ENCODE measurements at places on chromosomes 7 and 10. TPM values are rescaled to one million over a fixed set of nuclear protein-coding genes. Genes with fewer than 3 reads are reported as not detected.

The CALML3 gene
- total RNA-seq = not detected

GRCh38 chr7:74023092-74023536, 4.9 kb upstream of the ELN start:
- no peaks in the 10 kb centered on the region for H3K36me3 ChIP-seq
- no peak for DNase-seq
- no peak overlapping the region for H3K4me3 ChIP-seq
- H3K27me3 ChIP-seq = peaks cover 32% of the 10 kb centered on the region
- H3K4me1 ChIP-seq = peaks cover 3% of the 10 kb centered on the region
- no peak overlapping the region for H3K27ac ChIP-seq

- peaks cover 7% of the 10 kb centered on the region for H3K36me3 ChIP-seq
- peaks cover 9% of the 10 kb centered on the region for H3K4me1 ChIP-seq
- peaks cover 1% of the 10 kb centered on the region for H3K27me3 ChIP-seq
- no peak overlapping the region for H3K4me3 ChIP-seq
- no peak overlapping the region for H3K27ac ChIP-seq
- no peak for DNase-seq
Measured at GRCh38 chr7:106918991-106919390, 53.9 kb downstream of the PIK3CG start.

DNA sequence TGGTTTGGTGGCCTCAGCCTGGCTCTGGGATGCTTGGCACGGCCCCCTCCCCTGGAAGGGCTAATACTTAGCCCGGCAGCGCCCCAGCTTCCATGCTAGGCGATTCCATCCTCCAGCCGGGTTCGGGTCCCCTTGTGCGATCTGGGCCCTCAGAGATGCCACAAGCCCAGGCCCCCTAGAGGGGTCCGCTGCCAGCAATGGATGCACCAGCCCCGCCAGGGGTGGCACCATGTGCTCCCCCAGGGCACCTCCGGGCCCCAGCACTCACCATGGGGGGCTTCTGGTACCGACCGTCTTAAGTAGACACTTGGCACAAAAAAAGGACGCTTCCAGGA, 125.7 kb upstream of the KCTD7 start:
- H3K27ac ChIP-seq = no peak overlapping the region
- H3K4me1 ChIP-seq = peaks cover 5% of the 10 kb centered on the region

The VSTM4 gene
- 0.24 TPM for total RNA-seq

- peaks cover 2% of the 10 kb centered on the region for H3K27me3 ChIP-seq
- H3K36me3 ChIP-seq = no peaks in the 10 kb centered on the region
Measured at GRCh38 chr10:114084215-114084614, 40.5 kb downstream of the ADRB1 start.

The TAS2R38 gene
- total RNA-seq = not detected
